ENCODE measurements at places on chromosomes 6 and 20.

- DNase-seq, result no peak
These were observed 325.4 kb downstream of the RNF144B start for GRCh38 chr6:18712595-18712994.

DNA sequence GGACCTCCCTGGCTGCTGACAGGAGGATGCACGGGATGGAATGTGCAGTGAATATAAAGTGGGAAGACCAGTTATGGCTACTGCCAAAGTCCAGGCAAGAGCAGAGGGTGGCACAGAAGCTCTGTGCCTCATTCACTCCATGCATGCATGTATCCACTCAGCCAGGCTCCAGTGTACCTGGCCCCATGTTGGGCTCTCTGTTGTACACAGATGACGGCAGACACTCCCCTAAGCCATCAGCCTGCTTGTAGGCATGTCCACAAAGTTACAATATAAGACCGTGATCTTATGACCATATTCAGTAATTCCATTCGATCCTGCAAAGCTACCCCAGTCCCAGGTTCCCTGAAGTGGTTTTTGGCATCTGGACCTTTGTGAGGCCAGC is 116.8 kb downstream of the PREX1 start:
- DNase-seq, result no peak

DNA sequence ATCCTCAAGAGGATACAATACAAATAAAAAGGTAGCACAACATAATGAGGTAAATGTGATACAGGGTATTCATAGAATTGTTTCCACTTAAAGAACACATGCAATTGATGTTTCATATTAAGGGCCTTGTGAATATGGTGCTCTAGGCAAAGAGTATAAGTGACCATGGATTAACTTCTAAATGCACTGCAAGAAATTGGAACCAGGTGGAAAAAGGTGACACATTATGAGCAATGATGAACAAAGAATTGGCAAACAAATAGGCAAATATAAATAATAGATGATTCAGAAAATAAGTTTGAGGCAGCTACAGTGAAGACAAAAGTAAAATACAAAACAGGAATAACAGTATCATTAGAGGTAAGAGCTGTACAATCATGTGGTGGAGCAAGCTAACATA is 192.0 kb downstream of the GRIK2 start:
- DNase-seq, result no peak

DNA sequence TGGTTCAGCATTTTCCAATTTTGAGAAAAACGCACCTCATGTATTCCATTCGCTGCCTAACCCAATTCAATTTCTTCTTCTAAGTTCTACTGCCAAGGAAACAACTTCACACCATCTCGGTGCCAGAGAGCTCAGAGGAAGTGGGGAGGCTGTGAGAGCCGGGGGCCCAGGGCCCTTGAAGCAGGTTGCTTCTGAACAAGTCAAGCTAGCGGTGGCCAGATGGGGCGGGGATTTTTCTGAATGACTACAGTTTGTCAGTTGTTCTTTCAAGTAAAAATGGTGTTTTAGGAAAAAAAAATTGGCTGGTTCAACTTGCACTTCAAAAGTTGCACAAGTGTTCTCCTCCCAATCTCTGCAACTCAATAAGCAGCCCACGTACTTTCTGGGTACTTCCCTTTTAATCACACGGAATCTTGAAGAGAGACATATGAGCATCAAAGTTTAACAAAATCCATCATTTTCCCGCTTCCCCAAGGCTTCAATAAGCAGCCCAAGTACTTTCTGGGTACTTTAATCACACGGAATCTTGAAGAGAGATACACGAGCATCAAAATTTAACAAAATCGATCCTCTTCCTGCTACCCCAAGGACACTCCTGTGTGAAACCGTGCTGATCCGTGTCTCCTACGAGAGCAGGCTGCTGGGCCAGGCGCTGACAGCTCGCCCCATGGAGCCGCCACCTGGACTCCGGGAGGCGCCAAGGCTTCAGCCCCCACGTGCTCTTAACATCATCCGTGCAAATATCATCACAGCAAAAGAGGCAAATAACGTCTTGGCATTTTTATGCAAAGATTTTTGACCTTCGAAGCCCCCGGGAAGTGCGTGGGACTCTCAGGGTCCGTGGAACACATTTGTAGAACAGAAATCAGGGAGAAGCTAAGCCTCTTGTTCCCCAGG is 186.7 kb upstream of the PDE10A start:
- no peak for DNase-seq

- DNase-seq, result no peak
These were observed 16.7 kb upstream of the NEDD9 start for GRCh38 chr6:11248974-11249761.

DNA sequence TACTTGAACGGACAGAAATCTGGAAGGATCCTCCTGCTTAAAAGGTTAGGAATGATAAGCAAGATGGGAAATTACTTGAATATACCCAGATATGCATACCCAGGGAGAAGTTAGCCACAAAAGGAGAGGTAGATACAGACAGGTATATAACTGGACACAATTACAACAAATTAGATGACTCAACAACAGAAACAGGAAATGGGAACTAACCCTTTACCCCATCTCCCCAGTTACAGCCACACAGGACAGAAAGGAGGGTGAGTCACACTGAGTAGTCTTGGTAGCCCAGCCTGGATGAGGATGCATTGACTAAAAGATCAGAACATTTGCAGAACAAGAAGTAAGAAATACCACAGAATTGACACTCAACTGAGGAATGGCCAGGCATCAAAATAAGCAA is 61.2 kb downstream of the C6orf52 start:
- peak; percentile 7 for DNase-seq

Data from activated naive CD8-positive, alpha-beta T cell treated with anti-CD3 and anti-CD28 coated beads, Interleukin-2, amount 50 U/mL, for 24 hours (primary cell).